A549 treated with GW870086 at 1 μM for 4 hours (cell line): ENCODE measurements at places on chromosomes 11 and 22. TPM values are rescaled to one million over a fixed set of nuclear protein-coding genes. Genes with fewer than 3 reads are reported as not detected.

C1QTNF6 gene
- total RNA-seq, result 8.0 to 14.2 TPM (median 13.7 TPM) in 5 replicates

MAJIN gene
- not detected in 5 replicates for total RNA-seq

PNPLA3 gene
- 0.70 to 1.2 TPM (median 0.94 TPM) in 5 replicates for total RNA-seq

HIPK3 gene
- 10.0 to 18.5 TPM (median 16.7 TPM) in 5 replicates for total RNA-seq

RASSF10 gene
- 1.9 to 2.5 TPM (median 2.3 TPM) in 5 replicates for total RNA-seq

OR51B4 gene
- total RNA-seq, result not detected in 5 replicates

OR10AG1 gene
- total RNA-seq, result not detected in 5 replicates

MYOD1 gene
- not detected in 5 replicates for total RNA-seq

TESMIN gene
- 4.3 to 6.8 TPM (median 5.7 TPM) in 5 replicates for total RNA-seq

POTEH gene
- not detected in 5 replicates for total RNA-seq

MGAT3 gene
- total RNA-seq, result 0.54 to 1.1 TPM (median 0.81 TPM) in 5 replicates

OR56A1 gene
- total RNA-seq, result not detected in 5 replicates

CDHR5 gene
- 0.08 to 0.14 TPM (median 0.09 TPM) in 3 of 5 replicates, not detected in the others for total RNA-seq

TENM4 gene
- 0.01 to 0.19 TPM (median 0.06 TPM) in 5 replicates for total RNA-seq

MISFA gene
- 1.9 to 2.7 TPM (median 2.2 TPM) in 5 replicates for total RNA-seq

PLAAT5 gene
- total RNA-seq, result not detected in 5 replicates

DDX17 gene
- total RNA-seq, result 82.3 to 102 TPM (median 94.1 TPM) in 5 replicates

GGTLC3 gene
- not detected in 5 replicates for total RNA-seq

PIWIL4 gene
- 0.13 to 0.39 TPM (median 0.19 TPM) in 5 replicates for total RNA-seq

NKAPD1 gene
- 13.0 to 15.5 TPM (median 13.7 TPM) in 5 replicates for total RNA-seq

KCNJ1 gene
- not detected in 5 replicates for total RNA-seq

OVOL1 gene
- 0.05 to 0.09 TPM (median 0.08 TPM) in 3 of 5 replicates, not detected in the others for total RNA-seq

NELL1 gene
- total RNA-seq, result not detected in 5 replicates

POLD4 gene
- total RNA-seq, result 192 to 253 TPM (median 224 TPM) in 5 replicates

MYO7A gene
- 1.2 to 1.5 TPM (median 1.3 TPM) in 5 replicates for total RNA-seq

C22orf31 gene
- total RNA-seq, result not detected in 5 replicates

OR8A1 gene
- not detected in 5 replicates for total RNA-seq

DLAT gene
- total RNA-seq, result 23.4 to 31.5 TPM (median 29.7 TPM) in 5 replicates
